HEK293T (cell line): ENCODE measurements at places on chromosomes 7 and 10.

DNA sequence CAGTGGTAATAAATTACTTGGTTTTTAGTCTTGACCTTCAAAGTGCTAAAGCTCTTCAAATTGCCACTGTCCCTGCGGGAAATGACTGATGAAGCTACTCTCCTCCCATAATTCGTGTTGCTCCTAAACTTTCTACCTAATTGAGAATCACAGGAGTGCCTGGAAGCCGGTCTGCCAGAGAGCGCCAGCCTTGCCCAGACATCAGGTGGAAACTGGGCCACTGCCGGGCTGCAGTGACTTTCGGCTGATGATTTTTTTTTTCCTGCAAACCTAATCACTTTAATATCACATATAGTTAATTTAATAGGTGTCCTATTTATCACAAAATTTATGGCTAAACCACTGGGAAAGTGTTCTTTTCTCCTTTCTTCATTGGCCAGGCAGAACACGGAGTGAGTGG, 59.6 kb upstream of the UBE3C start:
- no peak for DNase-seq

GRCh38 chr7:5396542-5396941, 27.1 kb downstream of the TNRC18 start:
- DNase-seq = no peak

GRCh38 chr10:130175074-130175473, 38.9 kb downstream of the GLRX3 start:
- no peak for DNase-seq

- no peak for DNase-seq
Observed at GRCh38 chr10:48478980-48479811, 125.7 kb downstream of the ARHGAP22 start.

DNA sequence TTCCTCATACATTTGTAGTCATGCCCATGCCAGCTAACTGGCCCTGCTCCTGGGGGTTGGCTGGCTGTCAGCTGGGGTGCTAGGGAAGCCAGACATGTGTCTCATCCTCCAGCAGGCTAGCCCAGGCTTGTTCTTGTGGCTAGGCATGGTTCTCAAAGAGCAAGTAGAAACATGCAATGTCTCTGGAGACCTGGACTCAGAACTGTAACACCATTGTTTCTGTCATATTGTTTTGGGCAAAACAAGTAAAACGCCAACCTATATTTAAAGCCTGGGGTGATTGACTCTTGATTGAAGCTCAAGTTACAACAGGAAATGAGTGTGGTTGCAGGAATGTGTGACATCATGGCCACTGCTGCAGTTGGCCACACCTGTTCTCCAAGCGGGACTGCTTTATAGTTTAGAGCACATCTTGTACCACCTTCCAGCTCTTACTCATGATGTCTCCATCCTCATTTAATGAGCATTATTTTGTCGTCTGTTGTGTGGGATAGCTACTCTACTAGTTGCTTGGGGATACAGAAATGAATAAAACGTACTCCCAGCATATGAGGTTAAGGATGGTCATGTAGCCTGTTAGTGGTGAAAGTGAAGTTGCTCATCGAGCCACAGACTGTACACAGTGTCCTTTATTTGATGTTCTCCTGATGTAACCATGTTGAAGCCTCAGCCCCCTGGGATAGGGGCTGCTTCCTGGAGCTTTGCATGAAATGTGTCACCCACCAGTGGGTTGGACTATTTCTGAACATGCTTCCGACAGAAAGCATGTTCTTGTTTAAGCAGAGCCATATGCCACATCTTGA, 168.4 kb downstream of the SORCS3 start:
- DNase-seq = no peak

- no peak for DNase-seq
Observed at GRCh38 chr10:88271761-88272543, 311.2 kb downstream of the RNLS start.

- DNase-seq = no peak
Observed at GRCh38 chr10:80265740-80266512, 23.5 kb downstream of the MAT1A start.
